ENCODE measurements at places on chromosomes 4 and X. TPM values are rescaled to one million over a fixed set of nuclear protein-coding genes. Genes with fewer than 3 reads are reported as not detected.

CCDC120 gene
- total RNA-seq, result 6.4 TPM

CLDN22 gene
- total RNA-seq, result not detected

FNIP2 gene
- 44.2 TPM for total RNA-seq

WWC2 gene
- 30.2 TPM for total RNA-seq

SEC24D gene
- 48.5 TPM for total RNA-seq

DTHD1 gene
- total RNA-seq, result not detected

CXCL1 gene
- 112 TPM for total RNA-seq

MAGEA4 gene
- not detected for total RNA-seq

PHEX gene
- 0.04 TPM for total RNA-seq

SLC9B1 gene
- total RNA-seq, result 0.21 TPM

DNA sequence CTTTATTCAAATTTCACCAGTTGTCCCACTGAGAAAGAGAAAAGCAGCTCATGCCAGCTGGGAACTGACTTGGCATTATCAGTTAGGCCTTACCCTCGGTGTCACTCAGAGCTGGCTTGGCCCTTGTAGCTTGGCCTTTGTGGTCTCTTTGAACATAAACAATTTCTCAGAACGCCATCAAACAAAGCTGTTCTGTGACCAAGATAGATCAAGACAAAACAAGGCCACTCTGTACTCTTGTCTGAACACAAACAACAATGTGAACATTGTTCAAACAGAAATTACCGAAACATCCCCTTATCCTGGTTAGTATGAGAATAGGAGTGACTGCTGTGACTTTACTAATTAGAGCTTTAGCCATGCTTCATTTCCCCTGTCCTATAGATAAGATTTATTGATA is 57.2 kb downstream of the DIPK2B start:
- DNase-seq, result no peak

DNA sequence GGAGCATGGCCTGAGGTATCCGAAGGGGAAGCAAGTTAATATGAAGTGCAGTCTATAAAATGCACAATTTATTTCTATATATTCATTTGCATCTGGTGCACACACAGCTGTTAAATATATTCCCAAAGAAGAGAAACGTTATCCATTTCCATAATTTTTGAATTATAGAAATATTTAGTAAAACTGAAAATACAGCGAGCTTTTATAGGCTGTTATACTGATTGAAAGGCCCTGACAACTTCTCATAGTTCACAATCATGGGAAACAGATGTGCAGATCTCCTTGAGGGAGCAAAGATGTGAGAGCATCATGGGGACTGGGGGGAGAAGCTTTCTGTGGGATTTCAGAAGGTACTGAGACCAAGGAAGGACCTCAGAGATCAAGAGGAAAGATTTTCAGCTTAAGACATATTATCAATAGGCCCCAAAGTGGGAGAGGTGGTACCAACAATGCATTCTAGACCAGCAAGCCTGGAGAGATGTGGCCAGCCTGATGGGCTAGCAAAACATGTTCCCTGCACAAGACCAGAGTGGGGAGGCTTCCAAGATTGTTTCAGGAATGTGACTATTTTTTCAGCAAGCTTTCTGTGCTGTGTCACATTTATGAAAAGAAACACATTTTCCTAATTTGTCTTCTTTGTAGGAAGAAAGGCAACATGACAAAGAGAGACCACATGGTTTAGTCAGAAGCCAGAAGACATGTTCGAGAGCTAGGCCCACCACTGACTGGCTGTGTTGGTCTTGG is 256.0 kb upstream of the SFRP2 start:
- no peak for DNase-seq

- DNase-seq, result no peak
These were observed 48.5 kb upstream of the ZNF157 start for GRCh38 chrX:47321823-47322371.

GRCh38 chr4:17347445-17347844 is 164.4 kb downstream of the QDPR start:
- no peak for DNase-seq

GRCh38 chrX:132716006-132716405 is 227.2 kb upstream of the MBNL3 start:
- DNase-seq, result no peak

GRCh38 chr4:70783096-70783495 is 56.6 kb downstream of the GRSF1 start:
- no peak for DNase-seq

- DNase-seq, result no peak
These were observed 91.9 kb upstream of the PPP1R2C start for GRCh38 chrX:42869659-42870476.

DNA sequence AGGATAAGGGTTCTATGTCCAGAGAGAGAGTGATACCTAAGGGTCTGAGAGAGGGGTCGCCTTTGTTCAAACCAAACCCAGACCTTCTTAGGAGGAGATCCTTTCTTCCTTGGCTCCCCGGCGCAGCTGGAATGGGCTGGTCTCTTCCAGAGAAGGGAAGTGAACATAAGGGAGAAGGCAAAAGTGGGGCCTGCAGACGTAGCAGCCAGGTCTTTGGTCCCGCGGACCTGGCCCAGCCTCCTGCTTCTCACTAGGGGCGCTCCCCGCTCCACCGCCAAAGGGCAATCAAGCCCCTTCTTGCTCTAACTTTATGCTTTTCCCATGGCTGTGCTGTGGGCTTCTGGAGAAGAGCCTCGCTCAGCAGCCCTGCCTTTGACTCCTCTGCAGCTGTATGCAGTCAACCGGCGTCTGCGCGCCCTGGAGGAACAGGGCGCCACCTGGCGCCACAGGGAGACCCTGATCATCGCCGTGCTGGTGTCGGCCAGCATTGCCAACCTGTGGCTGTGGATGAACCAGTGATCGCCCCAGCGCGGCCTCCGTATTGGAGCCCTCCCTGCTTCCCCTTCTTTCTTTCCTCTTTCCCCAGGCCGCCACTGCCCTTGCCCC is 6.5 kb downstream of the FATE1 start:
- no peak for DNase-seq

- no peak for DNase-seq
These were observed 110.9 kb downstream of the FRAS1 start for GRCh38 chr4:78168029-78168428.

DNA sequence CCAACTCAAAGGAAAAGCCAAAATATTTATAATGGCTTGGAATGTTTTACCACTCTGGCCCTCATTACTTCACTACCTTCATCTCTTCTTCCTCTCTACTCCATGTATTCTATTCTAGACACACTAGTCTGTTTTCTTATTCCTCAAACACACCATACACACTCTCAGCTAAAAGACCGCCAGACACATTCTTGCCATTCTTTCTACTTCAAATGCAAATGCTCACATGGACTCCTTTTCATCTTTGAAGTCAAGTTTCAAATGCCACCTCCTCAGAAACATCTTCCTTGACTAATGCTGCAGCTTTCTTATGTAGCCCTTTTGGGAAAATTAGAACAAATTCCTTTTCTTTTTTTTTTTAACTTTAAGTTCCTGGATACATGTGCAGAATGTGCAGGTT is 412.9 kb upstream of the FMR1 start:
- no peak for DNase-seq

DNA sequence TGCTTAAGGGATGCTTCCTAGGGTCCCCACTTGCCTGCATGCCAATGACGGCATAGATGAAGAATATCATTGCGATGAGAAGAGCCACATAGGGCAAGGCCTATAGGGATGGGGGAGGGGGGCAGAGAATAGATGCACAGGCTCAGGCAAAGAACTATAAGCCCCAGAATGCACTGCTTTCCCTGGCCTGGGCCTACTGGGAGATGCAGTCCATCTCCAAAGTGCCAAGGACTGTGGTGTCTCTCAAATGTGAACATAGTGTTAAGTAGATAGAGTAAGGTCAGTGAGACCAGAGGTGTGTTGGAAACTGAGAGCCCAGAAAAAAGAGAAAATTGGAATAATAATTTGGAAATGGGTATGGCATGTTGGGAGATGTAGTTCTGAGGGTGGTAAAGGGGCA is 12.2 kb upstream of the SYP start:
- no peak for DNase-seq

Data from kidney epithelial cell (primary cell).